Calu3 (cell line): ENCODE measurements at places on chromosomes 6 and 20. TPM values are rescaled to one million over a fixed set of nuclear protein-coding genes. Genes with fewer than 3 reads are reported as not detected.

UNC5CL gene
- 10.6 and 15.9 TPM in 2 replicates for total RNA-seq

KIZ gene
- total RNA-seq: 2.6 and 3.3 TPM in 2 replicates

DNA sequence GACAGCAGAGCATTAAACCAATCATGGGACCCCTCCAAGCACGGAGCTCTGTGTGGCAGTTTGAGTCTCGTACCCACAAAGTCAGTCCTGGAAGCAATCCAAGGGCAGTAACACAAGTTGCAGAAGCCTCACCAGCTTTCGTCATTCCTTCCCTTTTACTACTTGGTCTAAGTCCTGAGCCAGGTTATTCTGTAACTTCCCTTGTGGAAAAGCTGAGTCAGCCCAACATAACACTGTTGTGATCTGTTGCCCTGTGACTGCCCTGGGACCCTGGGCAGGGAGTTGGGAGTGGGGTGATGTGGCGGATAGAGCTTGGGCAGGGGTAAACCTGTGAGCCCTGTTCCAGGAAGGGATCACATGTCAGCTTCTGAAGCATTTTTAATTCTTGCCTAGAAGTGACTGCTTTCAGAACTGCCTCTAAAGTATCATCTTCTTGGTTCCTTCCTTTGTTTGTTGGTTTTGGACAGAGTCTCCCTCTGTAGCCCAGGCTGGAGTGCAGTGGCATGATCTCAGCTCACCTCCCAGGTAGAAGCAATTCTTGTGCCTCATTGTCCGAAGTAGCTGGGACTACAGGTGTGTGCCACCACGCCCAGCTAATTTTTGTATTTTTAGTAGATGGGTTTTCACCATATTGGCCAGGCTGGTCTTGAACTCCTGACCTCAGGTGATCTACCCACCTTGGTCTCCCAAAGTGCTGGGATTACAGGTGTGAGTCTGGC, 183.7 kb upstream of the JAG1 start:
- peaks cover 5% of the 10 kb centered on the region for H3K36me3 ChIP-seq
- no peak overlapping the region for H3K4me3 ChIP-seq
- peak overlapping the region; percentile 49 for H3K27ac ChIP-seq
- peaks cover 59% of the 10 kb centered on the region for H3K4me1 ChIP-seq

GRCh38 chr6:163062790-163063189, 335.0 kb downstream of the PACRG start:
- H3K4me1 ChIP-seq: no peaks in the 10 kb centered on the region
- no peaks in the 10 kb centered on the region for H3K36me3 ChIP-seq
- no peak overlapping the region for H3K4me3 ChIP-seq

DNA sequence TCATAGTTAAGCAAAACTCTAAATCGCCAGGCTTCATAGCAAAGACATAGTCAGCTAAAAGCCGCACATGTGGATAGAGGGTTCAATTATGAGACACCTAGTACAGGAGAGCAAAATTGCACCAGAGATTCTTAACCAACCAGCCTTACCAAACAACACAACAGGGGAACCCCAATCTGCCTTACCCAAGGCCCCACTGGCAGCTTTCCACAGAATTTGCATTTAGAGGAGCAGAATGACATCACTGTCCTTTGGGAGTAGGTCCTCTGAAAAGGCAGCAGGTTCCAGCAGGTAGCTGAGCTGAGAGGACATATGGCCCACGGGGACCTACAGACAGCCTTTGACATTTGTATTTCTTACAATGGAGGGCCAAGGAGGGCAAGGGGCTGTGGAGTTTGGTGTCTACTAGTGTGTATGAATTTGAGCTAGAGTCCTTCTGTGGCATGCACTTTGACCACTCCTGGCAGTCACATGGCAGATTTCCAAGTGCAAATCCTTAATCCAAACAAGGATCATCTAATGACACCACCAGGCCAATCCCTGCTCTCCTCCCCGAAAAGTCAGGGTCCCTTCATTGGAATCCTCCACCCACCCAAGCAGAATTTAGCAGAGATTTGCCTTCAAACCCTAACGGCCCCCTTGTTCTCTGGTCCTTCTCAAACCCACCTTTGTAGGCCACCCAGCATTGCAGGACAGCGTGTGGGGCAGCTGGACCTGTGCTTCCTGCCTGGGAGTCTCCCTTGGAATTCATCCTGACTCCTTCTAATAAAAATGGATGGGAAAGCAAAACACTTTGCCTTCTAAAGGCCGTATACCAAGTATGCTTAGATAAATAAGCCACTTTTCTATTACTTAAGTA, 171.2 kb upstream of the SUPT3H start:
- no peak overlapping the region for H3K27ac ChIP-seq
- no peaks in the 10 kb centered on the region for H3K27me3 ChIP-seq
- H3K4me3 ChIP-seq: no peak overlapping the region
- no peaks in the 10 kb centered on the region for H3K4me1 ChIP-seq
- DNase-seq: no peak
- no peaks in the 10 kb centered on the region for H3K36me3 ChIP-seq

GRCh38 chr6:16273256-16273655, 34.9 kb downstream of the GMPR start:
- no peaks in the 10 kb centered on the region for H3K36me3 ChIP-seq
- no peak for DNase-seq
- peaks cover 12% of the 10 kb centered on the region for H3K4me1 ChIP-seq
- H3K4me3 ChIP-seq: no peak overlapping the region
- no peak overlapping the region for H3K27ac ChIP-seq

PPP1R14C gene
- 2.7 and 3.6 TPM in 2 replicates for total RNA-seq

UST gene
- 2.4 TPM in 2 replicates for total RNA-seq

ELOVL4 gene
- total RNA-seq: 1.6 and 2.1 TPM in 2 replicates

- H3K36me3 ChIP-seq: peaks cover 16% of the 10 kb centered on the region
- no peak overlapping the region for H3K27ac ChIP-seq
- H3K27me3 ChIP-seq: peaks cover 86% of the 10 kb centered on the region
Observed at GRCh38 chr6:33189625-33190448, 2.4 kb downstream of the COL11A2 start.

DNA sequence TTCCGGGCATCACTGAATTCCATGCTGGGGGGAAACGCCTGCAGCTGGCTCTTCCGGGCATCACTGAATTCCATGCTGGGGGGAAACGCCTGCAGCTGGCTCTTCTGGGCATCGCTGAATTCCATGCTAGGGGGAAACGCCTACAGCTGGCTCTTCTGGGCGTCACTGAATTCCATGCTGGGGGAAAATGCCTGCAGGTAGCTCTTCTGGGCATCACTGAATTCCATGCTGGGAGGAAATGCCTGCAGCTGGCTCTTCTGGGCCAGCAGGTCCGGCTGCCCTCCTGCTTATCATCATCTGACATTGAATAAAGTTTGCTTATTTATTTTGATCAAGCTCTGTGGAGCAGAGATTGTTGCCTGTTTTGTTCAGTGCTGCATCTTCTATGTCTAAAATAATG, 355.1 kb downstream of the SMOC2 start:
- peaks cover 9% of the 10 kb centered on the region for H3K4me1 ChIP-seq
- no peak for DNase-seq
- H3K36me3 ChIP-seq: no peaks in the 10 kb centered on the region
- no peaks in the 10 kb centered on the region for H3K27me3 ChIP-seq
- H3K27ac ChIP-seq: no peak overlapping the region

- H3K4me3 ChIP-seq: no peak overlapping the region
- H3K36me3 ChIP-seq: no peaks in the 10 kb centered on the region
- no peaks in the 10 kb centered on the region for H3K27me3 ChIP-seq
- H3K27ac ChIP-seq: no peak overlapping the region
- no peaks in the 10 kb centered on the region for H3K4me1 ChIP-seq
Observed at GRCh38 chr6:156731396-156731795, 45.8 kb upstream of the ARID1B start.

BMP5 gene
- total RNA-seq: not detected in 2 replicates
